CD8-positive, alpha-beta T cell (primary cell): ENCODE measurements at places on chromosomes 2 and 18.

GRCh38 chr2:128347701-128348539 lies 29.3 kb upstream of the HS6ST1 start:
- DNase-seq: no peak

GRCh38 chr2:134370655-134371445 lies 117.0 kb downstream of the MGAT5 start:
- no peak for DNase-seq

GRCh38 chr2:26483957-26484565 lies 6.1 kb upstream of the OTOF start:
- DNase-seq: no peak

GRCh38 chr2:26469092-26469710 lies 8.7 kb downstream of the OTOF start:
- peak; percentile 47 for DNase-seq

GRCh38 chr18:74244554-74244953 lies 47.2 kb downstream of the CYB5A start:
- no peak for DNase-seq

DNA sequence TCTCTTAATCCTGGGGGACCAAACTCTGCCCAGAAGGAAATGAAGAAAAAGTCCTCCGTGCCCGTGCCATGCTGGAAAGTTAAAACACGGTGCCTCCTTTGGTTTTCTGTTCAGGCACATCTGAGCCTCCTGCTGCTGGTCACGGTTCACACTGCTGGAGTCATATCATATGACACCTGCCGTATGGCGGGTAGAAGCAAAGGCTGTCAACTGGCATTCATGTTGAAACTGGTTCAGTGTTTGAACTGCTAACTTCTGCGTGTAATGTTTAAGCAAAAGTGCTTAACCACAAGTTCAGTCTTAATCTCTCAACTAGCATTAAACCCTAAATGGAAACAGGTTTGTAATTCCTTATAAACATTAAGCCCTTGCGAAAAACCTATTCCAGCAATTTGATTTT lies 3.1 kb downstream of the STK39 start:
- DNase-seq: no peak

DNA sequence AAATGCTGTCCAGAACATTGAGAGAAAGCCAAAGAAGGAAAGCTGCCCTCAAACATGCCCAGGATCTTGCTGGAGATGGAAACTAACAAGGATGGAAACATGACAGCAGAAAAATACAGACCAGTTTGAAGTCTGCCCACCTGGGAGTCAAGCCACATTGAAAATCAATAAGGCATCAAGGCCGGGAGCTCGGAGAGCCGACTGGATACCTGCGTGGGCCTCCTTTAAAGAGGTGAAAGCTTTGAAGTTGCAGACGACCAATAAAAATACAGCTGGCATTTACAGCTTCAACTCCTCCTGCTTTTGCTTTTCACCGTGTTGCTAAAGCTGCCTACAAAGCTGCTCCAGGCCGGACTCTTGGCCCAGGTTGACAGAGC lies 279.7 kb downstream of the SRBD1 start:
- DNase-seq: no peak

DNA sequence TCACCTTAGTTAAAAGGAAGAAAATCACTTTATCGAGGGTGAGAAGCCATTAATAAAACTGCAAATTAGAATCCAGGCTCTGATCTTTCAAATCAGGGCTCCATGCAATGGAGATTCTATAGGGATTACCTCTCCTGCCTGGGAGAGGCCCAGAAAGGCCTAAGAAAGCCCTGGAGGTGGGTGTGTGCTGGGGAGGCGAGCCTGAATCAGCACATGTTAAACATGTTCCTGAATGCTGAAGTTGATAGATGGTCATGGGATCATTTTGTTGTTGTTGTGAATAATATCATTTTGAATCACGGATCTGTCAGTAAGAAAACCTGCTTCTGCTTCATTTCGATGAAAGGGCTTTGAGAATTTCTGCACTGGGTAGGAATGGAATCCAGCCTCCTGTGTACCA lies 254.3 kb downstream of the ACKR3 start:
- no peak for DNase-seq

DNA sequence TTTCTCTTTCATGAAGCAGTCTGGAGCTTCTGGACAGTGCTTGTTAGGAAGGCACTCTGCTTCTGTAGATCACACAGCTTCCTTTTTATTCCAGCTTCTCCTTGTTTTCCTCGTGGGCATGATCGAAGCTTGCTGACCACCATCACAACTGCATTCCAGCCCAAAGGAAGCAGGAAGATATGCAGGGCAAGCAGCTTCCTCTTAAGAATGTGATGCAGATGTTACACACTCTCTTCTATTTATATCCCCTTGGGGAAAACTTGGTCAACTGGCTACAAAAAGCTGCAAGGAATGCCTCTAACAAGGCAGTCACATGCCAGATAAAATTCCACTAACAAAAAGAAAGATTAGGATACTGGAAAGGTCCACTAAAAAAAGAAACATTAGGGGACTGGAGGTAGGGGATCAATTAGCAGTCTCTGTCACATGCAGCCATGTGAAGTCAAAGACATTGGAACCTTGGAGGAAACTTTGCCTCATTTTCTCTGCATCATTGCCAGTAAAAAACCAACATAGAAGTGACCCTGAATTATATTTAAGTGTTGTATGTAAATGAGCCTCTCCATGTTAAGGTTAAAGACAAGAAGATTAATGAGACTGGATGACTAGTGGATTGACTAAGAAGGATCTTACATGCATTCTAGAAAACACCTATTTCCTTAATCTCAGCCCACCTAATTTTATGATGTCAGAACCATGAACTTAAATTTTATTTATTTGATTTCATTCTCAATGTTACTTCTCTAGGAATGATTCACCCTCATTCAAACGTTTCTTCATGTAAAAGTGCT lies 98.3 kb downstream of the NAB1 start:
- no peak for DNase-seq

- DNase-seq: no peak
These were observed 97.2 kb downstream of the B3GNT2 start for GRCh38 chr2:62293151-62293489.

- DNase-seq: no peak
These were observed 46.6 kb upstream of the TCF4 start for GRCh38 chr18:55634545-55634944.
